ENCODE measurements at places on chromosomes 1 and 21.

DNA sequence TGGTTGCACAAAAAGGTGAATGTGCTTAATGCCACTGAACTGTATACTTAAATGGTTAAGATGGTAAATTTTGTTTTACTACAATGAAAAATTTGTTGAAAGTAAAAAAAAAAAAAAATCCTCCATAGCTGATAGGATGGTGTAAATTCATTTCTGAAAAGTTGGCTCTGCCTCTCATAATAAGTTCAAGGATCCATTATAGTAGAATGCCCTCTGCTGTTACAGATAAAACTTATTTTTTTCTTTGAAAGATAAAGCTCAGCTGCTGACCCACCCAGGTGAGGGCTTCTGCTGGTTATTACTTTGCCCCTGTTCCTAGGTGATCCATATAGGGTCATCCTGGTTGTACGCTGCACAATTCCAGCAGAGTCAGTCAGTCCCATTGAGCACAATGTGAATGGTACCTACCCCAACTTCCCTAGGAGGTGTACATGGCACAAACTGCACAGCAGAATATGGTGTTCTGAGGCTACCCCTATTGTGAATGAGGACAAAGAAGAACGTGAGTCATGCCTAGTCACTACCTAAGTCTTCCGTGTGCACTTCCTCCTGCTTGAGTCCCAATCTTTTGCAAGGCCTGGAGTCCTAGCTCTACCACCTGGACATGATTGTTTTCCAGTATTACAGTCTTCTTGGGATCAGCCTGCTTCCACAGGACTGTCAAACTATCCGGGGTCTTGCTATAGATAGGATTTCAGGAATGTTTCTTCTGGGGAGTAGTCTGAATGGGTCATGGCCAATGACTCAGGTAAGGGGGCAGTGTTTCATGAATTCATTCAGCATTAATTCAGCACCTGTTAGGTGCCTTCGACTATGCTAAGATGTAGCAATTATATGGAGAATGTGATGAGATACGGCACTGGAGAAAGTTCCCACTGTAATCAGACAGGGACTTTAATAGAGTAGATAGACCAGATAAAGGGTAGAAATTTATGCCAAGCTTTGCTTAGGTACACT lies 20.8 kb upstream of the CD5L start:
- no peak for DNase-seq

GRCh38 chr1:16204634-16205333 lies 7.7 kb downstream of the ARHGEF19 start:
- peak; percentile 17 for DNase-seq

GRCh38 chr1:165207853-165208515 lies 148.5 kb downstream of the LMX1A start:
- no peak for DNase-seq

DNA sequence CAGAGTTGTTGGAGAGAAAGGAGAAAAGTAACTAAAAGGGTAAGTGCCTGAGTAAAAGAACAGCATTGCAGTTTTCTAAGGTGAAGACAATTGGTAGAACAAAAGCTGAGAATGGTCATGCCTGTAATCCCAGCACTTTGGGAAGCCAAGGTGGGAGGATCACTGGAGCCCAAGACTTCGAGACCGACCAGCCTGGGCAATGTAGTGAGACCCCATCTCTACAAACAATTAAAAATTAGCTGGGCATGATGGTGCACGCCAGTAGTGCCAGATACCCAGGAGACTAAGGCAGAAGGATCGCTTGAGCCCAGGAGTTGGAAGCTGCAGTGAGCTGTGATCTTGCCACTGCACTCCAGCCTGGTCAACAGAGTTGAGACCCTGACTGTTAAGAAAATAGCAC lies 15.2 kb upstream of the PGD start:
- no peak for DNase-seq

DNA sequence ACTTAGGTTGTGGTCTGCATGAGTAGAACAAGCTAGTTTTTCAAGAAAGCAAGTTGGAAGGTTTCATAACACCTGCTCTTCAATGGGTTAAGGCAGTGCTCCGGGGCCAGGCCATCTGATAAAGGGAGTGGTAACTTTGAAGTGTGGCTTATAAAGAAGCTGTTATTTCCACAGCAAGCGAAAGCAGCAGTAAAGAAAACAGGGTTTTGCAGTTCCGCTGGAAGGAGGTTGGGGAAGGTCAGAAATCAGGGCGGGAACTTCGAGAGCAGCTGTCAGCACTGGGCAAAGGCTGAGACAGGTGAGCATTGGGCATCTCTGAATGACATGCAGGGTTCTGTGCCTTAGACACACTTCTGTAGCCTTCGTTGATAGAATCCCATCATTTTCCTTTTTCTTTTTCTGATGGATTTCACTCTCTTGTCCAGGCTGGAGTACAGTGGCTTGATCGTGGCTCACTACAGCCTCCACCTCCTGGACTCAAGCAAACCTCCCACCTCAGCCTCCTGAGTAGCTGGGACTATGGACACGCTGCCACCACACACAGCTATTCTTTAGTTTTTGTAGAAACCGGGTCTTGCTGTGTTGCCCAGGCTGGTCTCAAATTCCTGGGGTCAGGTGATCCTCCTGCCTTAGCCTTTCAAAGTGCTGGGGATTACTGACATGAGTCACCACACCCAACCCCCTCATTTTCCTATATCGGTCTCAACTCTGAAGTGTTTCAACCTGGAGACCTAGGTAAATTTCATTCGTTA lies 20.5 kb downstream of the TMEM51 start:
- DNase-seq: no peak

DNA sequence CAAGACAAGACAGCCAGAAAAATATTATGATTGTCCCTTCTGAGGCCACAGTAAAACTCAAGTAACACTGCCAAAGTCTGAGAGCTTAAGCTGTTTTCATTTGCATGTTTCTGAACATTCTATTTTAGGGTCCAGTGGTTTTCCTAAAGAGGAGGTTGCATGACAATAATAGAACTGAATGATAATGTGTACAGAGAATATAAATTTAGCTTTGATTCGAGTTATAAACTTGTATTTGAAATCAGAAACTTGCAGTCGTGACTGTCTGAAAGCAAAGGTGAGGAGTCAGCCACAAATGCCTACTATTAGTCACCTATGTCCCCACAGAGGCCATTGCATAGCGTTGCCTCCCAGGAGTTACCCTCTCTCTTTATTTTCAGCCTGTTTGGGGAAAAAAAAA lies 363.1 kb upstream of the ADGRL2 start:
- DNase-seq: no peak

DNA sequence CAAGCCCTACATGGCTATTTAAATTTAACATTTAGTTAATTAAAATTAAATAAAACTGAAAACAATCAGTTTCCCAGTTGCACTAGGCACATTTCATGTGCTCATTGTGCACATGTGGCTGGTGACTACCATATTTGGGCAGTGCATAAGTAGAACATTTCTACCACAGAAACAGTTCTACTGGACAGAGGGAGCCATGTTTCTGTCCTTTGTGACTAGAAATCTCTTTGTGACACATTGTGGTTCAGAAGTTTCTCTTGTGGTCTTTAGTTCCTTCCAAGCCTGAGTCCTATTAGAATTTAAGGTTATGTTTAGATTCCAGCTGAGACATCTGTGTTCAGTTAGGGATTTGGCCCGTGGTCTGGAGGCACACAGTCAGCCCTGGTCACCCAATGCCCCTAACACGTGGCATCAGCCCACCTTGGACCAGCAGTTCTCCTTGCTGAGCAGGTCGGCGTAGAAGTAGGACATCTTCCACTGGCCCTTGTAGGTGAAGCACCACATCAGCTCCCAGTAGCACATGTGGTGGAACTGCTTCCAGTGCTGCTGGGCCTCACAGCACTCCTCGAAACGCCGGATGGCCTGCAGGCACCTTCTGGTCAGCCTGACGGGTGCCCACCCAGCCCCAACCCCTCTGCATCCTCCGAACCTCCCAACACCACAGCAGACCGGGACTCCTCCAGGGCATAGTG lies 29.1 kb downstream of the TTC39A start:
- DNase-seq: no peak

- DNase-seq: no peak
Measured at GRCh38 chr1:159974350-159974965, 20.4 kb upstream of the SLAMF9 start.

DNA sequence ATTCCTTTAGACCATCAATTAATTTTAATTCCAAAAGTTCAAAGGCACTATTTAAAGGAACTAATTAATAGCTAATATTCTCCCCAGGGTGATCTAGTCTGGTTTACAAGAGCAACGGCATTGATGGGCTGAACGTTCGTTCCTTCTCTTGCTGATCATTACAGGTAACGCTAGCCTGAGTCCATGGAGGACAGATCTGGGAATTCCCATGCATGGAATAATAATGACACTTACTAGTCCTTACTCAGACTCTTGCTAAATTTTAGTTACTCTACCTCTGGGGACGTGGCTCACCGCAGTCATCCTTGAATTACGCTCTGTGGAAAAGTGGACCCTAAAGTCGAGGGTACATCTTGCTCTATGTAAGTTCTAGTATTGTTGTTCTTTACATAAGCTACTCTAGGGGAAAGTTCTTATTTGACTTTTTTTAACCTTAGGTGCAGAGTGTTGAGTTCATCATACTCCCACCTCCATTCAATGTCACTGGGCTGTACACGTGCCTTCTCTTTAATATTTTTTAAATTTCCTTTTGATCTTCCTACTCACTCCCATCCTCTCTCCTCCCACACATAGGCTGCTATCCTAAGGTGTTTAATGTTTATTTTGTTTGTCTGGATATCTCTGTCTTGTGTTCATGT lies 133.9 kb downstream of the ZNF281 start:
- no peak for DNase-seq

GRCh38 chr1:225713281-225713680 lies 60.4 kb upstream of the ENAH start:
- no peak for DNase-seq

DNA sequence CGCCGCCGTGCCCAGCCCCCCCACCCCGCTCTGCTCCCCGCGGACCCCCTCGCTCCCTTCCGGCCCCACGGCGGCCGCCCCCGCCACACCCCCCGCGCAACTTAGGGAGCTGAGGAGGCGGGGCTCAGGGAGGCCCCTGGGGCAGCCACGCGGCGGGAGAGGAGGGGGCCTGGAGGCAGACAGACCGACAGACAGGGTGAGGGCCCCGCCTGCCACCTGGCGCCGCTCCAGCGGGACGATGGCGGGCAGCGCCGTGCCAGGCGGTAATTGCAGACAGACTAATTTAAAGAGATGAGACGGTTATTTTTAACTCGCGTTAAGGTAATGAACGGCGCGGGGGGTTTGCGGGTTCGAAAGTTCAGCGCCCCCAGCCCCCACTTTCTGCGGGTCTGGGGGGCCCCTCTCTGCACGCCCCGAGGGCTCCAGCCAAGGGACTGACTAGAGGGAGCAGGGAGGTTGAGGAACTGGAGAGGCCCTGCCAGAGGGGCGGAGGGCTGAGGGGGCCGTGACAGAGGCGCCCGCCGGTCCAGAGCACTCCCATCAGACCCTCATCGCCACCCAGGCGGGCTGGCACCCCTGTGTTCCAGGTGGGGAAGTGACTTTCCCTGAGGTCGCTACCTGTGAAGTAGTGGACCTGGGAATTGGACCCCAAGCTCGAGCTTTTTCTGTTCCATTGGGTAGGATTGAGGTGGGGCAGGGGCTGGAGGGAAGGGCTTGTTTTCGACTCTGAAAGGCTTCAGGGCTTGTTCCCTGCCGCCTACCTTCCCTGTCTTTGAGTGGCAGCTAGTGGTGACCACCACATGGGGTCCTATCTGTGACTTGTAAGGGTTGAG lies 5.4 kb downstream of the FOXO6 start:
- DNase-seq: no peak

- no peak for DNase-seq
Measured at GRCh38 chr1:85027242-85027983, 20.9 kb downstream of the MCOLN3 start.

DNA sequence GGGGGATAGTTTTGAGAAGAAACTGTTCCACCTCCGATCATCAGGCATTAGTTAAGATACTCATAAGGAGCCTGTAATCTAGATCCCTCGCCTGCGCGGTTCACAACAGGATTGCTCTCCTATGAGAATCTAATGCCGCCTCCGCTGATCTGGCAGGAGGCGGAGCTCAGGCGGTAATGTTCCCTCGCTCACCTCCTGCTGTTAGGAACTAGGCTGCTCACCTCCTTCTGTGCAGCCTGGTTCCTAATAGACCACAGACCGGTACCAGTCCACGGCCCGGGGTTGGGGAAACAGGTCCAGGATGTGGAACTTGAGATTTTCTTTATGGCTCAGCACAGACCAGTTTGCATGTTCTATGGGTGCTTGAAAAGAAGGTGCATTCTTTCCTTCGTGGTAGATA lies 27.2 kb upstream of the FAM3B start:
- DNase-seq: no peak

GRCh38 chr1:40825435-40825788 lies 36.8 kb downstream of the CITED4 start:
- no peak for DNase-seq

DNA sequence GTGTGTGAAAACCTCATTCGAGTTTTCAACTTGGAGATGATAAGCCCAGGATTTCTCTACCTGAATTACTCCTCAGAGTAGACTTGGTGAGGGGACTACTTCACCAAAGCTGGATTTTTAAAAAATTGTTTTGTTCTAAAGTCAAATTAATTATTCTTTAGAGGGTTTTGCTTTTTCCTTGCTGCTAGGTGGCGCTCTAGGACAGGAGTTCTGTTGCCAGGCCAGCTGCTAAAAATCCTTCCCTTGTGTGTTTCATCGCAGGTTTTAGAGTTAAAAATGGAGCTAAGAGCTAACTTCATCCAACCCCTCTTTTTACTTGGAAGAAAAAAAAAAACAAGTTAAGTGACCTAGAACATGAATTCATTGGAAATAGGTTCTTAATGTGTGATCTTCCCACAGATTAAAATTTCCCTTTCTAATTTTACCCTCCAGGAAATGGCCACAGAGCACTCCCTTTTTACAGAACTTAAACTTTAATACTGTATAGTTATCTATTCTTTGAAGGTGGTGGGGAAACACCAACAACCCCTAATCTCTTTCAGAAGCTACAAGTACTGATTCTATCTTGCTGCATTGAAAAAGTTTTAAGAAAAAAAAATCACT lies 36.7 kb upstream of the FAM163A start:
- DNase-seq: peak; percentile 51

- peak; percentile 78 for DNase-seq
Measured at GRCh38 chr1:117366177-117367045, 838 bp upstream of the MAN1A2 start.

DNA sequence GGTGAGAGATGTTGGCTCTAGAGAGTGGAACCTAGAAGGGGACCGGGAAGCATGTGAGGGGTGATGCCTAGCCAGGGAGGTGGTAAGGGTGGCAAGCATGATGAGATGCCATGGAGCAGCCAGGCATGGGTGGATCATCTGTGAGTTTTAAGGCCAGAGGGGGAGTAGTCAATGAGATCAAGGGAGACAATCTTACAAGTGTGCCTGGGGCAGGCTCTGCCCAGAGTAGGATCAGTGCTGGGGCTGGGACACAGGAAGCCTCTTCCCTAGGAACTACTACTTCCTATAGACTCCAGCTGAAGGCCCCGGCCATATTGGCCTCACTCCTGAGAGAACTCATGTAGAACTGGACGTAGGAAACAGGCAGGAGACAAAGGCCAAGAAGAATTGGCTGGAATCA lies 192.4 kb upstream of the CSF3R start:
- DNase-seq: no peak

GRCh38 chr1:23214640-23215039 lies 2.7 kb downstream of the HTR1D start:
- no peak for DNase-seq
